Activated CD8-positive, alpha-beta T cell treated with anti-CD3 and anti-CD28 coated beads, Interleukin-2, amount 10 ng/mL, durations not matched to agents 7 days and 5 days (primary cell): ENCODE measurements at places on chromosomes 5 and 9. TPM values are rescaled to one million over a fixed set of nuclear protein-coding genes. Genes with fewer than 3 reads are reported as not detected.

DNA sequence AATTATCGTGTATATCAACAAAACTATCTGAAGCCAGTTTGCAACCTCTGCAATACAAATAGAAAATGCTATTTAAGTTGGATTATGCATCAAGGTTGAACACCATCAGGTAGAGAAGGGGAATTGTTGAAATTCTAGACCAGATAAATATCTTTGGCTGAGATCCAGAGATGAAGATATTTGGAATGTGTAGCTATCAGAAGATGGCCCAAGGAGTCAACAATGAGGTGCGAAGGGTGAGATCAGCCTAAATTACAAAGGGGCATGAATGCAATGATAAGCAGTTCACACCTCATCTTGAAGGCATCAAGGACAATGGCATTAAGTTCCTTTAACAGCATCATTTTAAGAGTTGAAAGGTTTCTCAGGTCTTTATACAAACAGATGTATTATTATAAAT lies 572.1 kb upstream of the DMAC1 start:
- no peak for DNase-seq

- no peak for DNase-seq
These were observed 1.3 kb downstream of the ASTN2 start for GRCh38 chr9:117413346-117414219.

DNA sequence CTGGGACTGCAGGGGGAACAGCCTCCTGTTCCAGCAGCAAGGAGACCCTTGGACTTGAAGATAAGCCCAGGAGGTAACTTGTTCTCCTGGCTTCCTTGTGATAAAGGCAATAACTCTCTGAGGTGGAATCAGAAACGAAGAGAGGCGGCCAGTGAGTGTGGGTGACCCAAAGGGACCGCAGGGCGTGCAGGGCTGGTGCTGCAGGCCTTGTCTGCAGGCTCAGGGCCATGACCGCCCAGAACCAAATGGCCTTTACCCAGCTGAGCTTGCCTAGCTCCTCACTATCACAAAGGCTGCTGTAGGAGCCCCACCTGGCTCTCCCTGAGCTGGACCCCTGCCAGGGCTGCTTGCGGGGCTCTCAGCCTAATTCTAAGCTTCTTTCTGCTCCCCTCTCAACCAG lies 72.5 kb downstream of the NDFIP1 start:
- DNase-seq: no peak

Gene F2RL1
- total RNA-seq: 2.2 TPM

GRCh38 chr5:160959804-160960203 lies 107.8 kb upstream of the ATP10B start:
- DNase-seq: no peak
